Activated CD8-positive, alpha-beta memory T cell treated with anti-CD3 and anti-CD28 coated beads for 1 hour (primary cell): ENCODE measurements at places on chromosomes 4 and X.

- no peak for DNase-seq
Measured at GRCh38 chrX:130166503-130166777, 799 bp upstream of the AIFM1 start.

GRCh38 chr4:124737619-124738018 is 25.1 kb upstream of the ANKRD50 start:
- no peak for DNase-seq

DNA sequence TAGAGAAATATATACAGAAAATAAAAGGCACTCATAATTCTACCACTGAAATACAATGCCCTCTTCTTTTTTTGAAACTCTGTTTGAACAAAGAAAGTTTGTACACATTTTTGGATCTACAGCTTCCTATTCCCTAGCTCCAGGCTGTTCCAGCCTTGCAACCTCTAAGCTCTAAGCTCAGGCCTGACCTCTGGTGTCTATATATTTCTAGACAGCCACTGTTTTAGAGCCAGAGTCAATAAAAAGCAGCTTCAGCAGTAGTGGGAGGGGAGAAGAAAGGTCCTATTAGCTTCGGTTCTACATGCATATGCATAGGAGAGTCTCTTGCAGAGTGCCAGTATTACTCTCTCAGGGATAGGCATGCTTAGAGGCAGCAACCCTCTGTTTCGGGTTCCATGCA is 39.7 kb downstream of the CLDN2 start:
- no peak for DNase-seq

DNA sequence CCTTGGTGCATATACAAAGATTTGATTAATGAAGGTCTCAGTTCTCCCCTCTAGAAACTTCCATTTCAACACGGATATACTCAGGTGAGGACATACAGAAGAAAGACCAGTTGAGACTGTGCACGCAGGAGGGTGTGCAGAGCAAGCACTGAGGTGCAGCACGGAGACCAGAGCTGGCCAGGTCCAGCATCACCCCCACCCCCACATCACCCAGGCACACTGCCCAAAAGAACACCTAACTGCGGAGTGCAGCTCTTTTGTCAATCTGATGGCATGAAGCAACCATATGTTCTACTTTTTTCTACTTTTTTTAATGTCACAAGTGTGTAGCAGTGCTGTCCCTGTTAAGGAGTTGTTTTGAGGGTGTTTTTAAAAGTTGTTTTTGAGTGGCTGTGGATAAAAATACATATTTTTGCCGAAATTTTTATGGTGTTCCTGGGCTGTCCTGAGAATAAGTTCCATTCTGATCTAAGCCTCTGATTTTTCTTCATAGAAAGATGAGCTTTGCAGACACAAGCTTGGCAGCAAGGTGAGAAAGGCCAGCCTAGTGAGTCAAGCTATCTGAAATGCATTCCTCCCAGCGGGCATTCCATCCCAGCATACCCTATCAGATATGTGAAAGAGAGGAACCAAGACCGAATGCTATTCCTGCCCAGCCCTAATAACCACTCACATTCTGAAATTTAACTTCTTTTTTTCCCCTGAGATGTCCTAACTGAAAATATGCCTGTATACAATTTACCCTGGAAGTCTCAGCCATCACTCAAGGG is 173.7 kb downstream of the PTTG2 start:
- DNase-seq, result no peak

- DNase-seq, result no peak
Measured at GRCh38 chrX:153516073-153516472, 1.4 kb upstream of the ATP2B3 start.

DNA sequence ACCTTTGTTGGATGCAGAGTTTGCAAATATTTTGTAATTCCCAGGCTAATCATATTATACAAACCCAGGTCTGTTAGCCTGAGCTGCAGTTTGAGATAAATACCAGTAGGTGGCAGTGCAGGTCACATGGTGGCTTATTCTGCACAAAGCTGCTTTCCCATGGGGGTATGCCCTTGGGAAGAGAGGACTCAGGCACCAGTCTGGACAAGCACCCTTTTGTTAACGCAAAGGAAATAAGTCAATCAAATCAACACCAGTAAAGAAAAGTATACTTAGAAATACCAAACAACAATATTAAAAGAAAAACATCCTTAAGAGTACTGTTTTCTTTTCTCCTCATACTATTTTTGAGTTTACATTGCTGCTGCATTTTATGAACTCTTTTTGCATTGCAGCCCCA is 389.0 kb upstream of the ZFP42 start:
- no peak for DNase-seq

GRCh38 chr4:79042079-79042674 is 102.9 kb upstream of the PAQR3 start:
- no peak for DNase-seq

DNA sequence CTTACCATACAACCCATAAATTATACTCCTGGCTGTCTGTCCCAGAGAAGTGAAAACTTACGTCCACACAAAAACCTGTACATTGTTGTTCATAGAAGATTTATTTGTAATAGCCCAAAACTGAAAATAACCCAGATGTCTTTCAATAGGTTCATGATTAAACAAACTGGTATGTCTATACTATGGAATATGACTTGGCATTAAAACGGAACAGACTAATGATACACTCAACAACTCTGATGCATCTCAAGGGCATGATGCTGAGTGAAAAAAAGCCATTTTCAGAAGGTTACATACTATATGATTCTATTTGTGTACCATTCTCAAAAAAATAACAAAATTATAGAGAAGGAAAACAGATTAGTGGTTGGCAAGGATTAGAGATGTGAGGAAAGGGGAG is 11.6 kb upstream of the MND1 start:
- no peak for DNase-seq
